ENCODE measurements at places on chromosomes 1 and 21. TPM values are rescaled to one million over a fixed set of nuclear protein-coding genes. Genes with fewer than 3 reads are reported as not detected.

Gene TTC13
- 30.8 TPM for total RNA-seq

Gene FABP3
- not detected for total RNA-seq

Gene AMY1A
- total RNA-seq = not detected

Gene SPRR2B
- total RNA-seq = not detected

Gene TMCO2
- total RNA-seq = not detected

Gene GOLT1A
- total RNA-seq = not detected

Gene MX2
- 65.1 TPM for total RNA-seq
